Activated CD4-positive, CD25-positive, alpha-beta regulatory T cell treated with anti-CD3 and anti-CD28 coated beads, Interleukin-2, amount 50 U/mL, for 72 hours (primary cell): ENCODE measurements at places on chromosomes 2 and 18.

DNA sequence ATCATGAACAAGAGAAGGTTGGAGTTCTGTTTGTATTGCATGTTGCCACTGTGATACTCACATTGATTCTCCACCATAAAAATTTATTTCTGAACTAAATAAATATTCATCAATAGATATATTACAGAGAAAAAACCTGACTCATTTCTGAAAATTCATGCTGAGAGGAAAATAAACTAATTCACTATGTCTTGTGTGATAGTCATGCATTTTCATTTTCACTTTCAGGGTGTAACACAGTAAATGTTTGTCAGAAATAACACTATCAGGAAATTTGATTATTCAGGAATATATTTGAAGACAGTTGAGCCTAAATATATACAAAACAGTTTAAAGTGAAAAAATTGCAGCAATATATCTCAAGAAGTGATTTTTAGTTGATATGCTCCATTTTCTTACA is 335.2 kb downstream of the KCNJ3 start:
- no peak for DNase-seq

- DNase-seq = no peak
Observed at GRCh38 chr18:477565-477964, 22.9 kb downstream of the COLEC12 start.

DNA sequence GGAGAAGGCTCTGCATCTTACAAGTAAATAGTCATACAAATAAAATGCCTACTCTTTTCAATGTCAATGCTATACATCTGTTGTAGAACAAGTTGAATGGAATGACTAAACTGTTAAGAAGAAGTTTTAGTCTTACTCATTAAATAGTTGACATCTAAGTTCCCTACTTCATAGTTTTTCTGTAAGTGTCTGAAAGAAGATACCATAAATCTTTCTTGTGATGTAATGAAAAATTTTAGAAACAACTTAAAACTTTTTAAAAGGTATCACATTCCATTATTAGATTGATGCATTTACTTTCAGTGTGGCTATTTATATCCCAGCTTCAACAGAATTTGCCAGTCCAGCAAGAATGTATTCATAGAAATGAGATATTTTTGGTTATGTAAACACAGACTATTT is 185.2 kb upstream of the EPC2 start:
- DNase-seq = no peak

DNA sequence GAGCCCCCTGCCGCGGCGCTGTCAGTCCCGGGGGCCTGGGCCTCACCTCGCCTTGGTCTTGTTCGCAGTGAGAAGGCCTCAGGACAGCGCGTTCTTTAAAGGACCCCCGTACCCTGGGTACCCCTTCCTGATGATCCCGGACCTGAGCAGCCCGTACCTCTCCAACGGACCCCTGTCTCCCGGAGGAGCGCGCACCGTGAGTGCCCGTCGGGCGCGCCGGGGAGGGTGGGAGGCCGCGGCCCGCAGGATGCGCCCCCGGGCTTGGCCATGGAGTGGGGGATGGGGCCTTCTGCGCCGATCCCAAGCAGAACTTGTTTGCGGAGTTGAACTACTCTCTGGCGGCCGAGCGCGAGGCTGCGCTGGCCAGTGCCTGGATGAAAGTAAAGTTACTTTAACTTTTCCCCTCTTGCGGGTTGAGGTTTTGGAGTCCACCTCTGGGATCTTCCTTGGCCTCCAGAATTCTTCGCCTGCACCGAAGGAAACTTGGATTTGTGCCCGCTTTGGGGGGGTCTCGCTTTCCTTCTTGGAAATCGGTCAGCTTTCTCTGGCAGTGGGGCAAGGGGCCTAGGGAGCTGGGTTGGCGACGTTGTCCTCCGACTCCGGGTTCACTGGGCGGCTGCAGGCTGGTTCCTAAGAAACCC is 1.2 kb downstream of the TCF7L1 start:
- no peak for DNase-seq

DNA sequence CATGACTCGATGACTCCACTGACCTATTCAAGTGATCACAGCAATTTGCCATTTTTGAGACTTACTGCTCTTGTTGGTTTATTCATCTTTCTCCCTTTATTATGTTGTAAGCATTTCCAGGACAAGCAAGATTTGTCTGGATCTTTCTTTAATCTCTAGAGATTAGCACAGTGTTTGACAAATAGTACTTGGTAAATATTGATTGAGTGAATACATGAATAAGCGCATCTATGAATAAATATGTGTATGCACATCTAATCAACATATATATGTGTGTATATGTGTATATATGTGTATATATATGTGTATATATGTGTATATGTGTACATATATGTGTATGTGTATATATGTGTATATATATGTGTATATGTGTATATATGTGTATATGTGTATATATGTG is 7.3 kb downstream of the TMX3 start:
- no peak for DNase-seq

DNA sequence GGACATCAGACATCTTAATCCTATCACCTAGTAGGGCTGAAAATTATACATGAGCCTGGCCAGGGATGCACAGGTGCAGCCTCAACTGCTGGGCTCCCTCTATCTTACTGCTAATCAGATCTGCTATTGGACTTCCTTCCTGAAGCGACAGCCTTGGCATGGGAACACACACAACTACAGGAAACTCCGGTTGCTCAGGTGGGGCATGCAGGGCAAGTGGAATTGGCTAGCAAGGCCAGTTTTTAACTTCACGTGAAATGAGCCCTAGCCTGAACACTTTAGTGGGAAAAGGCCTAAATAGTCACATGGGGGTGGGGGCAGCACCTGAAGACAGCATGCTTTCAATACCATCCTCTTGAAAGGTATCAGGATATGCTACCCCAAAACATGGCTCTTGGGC is 147.9 kb upstream of the NCKAP5 start:
- no peak for DNase-seq

- DNase-seq = no peak
Observed at GRCh38 chr2:126889496-126890135, 9.1 kb upstream of the TEX51 start.

- peak; percentile 77 for DNase-seq
Observed at GRCh38 chr2:102251042-102251848, 60.1 kb upstream of the IL1RL1 start.

DNA sequence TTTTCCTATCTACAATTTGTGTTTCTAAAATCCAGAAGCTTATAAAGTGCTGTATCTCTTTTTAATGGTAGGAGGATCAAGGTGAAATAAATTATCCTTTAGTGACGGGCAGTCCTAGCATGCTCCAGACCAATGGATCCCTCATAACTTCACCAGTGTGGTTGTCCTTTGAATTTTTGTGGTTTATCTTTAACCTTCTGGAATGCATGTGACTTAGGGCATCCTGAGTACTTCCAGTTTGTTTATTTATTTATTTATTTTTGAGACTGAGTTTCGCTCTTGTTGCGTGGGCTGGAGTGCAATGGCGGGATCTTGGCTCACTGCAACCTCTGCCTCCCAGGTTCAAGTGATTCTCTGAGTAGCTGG is 40.4 kb downstream of the NUP35 start:
- no peak for DNase-seq

DNA sequence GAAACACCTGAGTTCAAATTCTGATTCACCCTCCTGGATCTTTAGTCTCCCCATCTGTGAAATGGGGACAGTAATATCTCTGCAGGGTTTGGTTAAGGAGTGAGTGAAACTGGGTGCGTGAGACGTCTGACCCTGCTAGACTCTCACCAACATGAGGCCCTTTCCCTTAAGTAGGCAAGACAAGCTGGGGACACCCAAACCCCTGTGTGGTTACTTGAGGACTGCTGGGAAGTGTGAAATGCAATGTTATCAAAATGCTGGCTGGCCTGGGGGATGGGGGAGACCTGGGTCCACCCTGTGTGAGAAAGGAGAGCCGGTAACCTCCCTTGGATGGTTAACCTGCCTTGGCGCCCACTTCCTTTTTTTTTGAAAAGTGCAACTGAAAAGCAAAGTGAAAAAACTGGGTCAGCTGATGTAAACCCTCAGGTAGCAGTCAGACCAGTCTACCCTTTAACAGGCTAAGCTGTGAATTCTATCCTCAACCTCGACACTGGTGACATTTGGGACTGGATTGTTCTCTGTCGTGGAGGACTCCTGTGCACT is 82.3 kb downstream of the INPP5D start:
- DNase-seq = no peak

- DNase-seq = no peak
Observed at GRCh38 chr2:3806168-3806567, 102.8 kb downstream of the DCDC2C start.

- no peak for DNase-seq
Observed at GRCh38 chr2:98664323-98664722, 55.9 kb downstream of the UNC50 start.

DNA sequence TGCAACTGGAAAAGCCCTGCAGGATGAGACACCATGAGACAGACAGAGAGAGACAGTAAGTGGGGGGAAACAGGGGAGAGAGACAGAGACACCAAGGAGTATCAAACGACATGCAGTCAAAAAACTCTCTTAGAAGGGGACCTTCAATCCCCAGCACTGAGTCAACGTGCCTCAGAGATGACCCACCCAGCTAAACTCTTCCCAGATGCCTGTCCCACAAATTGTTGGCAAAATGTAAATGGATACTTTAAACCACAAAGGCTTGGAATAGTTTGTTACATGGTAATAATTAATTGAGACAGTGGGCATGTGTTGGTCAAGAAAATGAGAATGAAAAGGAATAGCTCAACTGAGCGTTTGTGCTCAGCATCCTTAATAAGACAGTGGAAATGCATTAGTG is 98.3 kb downstream of the GRB14 start:
- no peak for DNase-seq

DNA sequence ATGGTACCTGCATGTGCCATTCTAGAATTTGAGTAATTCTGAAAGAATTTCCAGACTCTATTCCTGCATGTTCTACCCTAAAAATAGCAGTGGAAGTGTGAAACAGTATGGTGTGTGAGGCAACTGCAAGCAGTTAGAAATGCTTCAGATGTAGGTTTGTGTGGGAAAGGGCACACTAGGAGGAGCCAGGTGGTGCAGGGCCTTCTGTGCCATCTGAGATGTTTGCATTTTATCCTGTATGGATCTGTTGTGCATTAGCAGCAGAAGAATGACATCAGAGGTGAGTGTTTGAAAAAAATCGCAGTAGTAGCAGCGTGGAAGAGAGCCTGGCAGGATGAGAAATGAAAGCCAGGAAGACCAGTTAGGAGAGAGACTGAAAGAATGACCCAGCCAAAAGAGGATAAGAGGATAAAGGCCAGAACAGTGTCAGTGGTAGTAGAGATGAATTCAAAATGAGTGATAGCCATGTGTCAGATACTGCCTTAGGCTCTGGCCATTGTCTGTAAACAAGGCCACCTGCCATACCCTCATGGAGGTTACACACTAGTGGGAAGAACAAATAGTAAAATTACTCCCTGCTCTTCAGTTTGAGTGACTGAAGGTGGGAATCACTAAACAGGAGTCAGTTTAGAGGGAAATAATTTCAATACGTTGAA is 142.2 kb downstream of the PKP4 start:
- DNase-seq = no peak

DNA sequence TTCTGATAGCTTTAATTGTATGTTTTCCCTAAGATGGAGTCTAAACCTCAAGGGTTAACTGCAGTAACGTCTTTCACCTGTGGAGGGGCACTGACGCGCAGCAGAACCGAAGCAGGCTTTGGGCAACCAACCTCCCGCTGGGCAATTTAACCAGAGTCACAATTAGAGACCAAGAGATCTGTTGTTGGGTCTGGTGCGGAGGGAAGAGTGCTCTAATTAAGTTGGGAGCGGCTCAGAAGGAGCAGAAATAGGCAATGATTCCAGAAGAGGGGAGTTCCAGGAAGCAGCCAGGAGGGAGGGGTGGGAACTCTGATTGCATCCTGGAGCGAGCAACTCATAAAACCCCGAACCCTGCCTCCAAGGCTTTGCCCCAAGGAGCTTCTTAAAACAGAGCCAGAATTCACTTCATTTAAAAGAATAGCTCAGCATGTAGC is 245.8 kb downstream of the PAX3 start:
- no peak for DNase-seq

- DNase-seq = no peak
Observed at GRCh38 chr2:3958969-3959368, 255.6 kb downstream of the DCDC2C start.

DNA sequence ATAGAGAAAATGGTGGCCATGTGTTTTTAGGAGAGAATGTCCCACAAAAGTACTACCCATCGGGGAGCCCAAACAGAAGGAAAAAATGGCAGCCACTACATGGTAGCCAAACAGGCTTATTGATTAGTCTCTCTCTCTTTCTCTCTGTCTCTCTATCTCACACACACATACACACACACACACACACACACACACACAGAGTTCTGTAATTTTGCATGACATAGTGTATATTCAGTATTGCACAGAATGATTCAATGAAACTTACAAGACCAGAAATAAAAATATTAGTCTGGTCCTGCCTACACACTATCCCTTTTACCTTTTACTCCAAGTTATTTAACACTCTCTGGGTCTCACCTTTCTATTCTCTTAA is 124.8 kb upstream of the SLC39A10 start:
- no peak for DNase-seq

- DNase-seq = no peak
Observed at GRCh38 chr2:54738281-54738680, 14.8 kb downstream of the EML6 start.

GRCh38 chr18:2169656-2170055 is 401.6 kb downstream of the METTL4 start:
- no peak for DNase-seq

DNA sequence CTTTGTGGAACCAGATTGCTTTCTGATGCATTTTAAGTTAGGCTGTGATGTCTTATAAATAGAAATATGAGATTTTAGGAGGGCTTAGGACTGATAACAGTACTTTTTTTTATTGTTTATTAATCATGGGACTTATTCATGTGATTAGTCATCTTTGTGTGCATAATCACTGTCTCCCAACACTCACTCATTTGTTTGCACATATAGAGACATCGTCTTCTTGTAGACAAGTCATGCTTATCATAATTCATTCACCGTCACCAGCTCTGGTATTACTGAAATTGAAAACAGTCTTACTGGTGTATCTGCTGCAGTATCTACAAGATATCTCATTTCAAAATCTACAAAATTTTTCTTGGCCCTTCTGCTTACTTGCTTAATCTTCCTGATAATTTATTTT is 45.8 kb downstream of the WDR7 start:
- DNase-seq = no peak

GRCh38 chr2:73762571-73762970 is 17.3 kb downstream of the DUSP11 start:
- no peak for DNase-seq

DNA sequence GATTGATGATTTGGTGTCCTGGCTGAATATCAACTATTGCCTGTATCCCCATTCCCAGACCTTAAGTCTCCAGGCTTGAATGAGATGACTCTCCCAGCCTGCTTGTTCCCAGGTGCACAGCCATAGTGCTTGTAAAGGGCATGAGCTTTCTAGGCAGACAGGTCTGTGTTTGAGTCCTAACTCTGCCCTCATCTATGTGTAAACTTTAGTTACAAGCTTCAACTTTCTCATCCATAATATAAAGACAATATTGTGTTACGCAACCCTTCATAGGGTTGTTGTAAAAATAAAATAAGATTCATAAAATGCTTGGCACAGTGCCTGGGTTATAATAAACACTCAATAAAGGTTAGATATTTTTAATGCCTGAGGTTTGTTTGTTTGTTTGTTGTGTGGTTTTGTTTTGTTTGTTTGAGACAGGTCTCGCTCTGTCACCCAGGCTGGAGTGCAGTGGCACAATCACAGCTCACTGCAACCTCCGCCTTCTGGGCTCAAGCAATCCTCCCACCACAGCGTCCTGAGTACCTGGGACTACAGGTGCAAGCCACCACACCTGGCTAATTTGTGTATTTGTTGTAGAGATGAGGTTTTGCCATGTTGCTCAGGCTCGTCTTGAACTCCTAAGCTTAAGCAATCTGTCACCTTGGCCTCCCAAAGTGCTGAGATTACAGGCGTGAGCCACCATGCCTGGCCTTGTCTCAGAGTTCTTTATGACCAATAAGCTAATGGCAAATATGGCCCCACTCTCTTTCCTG is 89.4 kb upstream of the MAPRE2 start:
- no peak for DNase-seq
